ENCODE measurements at places on chromosomes 6 and 20.
A peak's percentile ranks its signal among the peaks of the same experiment; 100 is the strongest.

GRCh38 chr6:73984571-73985210 is 288.7 kb downstream of the CD109 start:
- DNase-seq, result no peak

GRCh38 chr6:2353412-2354137 is 108.2 kb upstream of the GMDS start:
- peak; percentile 21 for DNase-seq

- DNase-seq, result no peak
These were observed 23.3 kb downstream of the MAP7 start for GRCh38 chr6:136526937-136527336.

DNA sequence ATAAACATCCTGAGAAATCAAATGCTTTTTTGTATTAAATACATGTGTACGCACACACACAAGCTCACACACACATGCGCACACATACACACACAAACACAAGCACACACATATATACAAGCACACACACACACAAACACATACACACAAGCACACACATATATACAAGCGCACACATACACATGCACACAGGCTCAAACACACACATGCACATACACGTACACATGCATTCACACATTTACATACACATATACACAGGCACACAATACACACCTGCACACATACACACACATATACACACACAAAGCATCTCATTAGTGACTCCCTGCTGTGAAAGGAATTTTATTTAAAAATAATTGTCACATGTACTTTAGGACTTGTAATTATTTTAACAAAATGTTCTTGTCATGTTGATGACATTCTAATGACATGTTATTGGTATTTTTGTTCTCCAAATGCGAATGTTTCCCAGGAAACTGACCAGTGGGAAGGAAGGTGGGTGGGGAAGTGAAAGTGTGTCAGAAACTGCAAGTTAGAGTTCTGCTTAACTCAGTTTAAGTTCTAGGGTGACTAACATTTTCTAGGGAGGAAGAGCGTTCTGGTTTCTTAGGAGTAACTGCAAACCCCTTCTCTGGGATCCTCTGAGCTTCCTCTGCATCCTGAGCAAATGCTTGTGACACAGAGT is 113.9 kb upstream of the ZNF217 start:
- no peak for DNase-seq

DNA sequence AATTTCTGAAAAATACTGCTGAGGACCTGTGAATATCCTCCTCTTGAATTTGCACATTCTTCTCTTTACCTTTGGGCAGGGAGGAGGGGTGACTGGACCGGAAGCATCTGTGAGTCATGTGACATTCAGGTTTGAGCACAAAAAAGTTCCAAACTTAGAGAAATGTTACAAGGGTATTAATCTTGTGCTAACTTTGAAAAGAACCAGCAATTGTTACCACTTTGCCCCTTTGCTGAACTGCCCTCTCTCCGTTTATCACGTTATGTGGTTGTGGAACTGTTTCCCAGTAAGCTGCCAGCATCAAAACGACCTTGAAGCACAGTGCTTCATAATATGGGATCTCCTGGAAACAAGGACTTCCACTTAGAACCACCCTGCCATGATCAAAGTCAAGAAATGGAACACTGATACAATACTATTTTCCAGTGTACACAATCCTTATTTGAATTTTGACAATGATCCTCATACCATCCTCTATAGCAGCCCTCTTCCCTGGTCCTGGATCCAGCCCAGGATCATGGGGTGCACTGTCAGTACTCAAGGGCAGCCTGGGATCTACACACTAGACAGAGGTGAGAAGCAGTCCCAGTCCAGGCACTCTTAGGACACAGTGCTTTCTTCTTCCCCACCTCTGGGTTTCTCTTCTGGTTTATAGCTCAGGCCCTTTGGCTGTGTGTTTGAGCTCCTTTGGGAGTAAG is 2.3 kb upstream of the TUBB1 start:
- no peak for DNase-seq

GRCh38 chr6:110013386-110013785 is 35.3 kb downstream of the GPR6 start:
- no peak for DNase-seq

DNA sequence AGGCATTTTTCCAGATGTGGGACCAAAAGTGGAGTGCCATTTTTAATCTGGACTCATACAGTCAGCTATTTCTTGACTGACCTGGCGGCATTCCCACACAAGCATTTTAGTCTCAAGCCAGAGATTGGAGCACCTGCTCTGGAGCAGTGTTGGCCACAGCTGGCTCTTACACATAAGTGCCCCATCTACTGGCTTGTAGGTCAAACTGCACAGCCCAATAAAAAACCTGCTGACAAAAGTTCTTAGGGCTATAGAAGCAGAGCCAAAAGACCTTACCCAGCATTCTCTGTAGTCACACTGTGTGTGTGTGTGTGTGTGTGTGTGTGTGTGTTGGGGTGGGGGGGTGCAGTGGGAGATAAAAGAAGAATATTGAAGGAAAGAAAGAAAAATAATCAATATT is 38.6 kb upstream of the SENP6 start:
- DNase-seq, result no peak

GRCh38 chr6:158743033-158743651 is 76.0 kb downstream of the EZR start:
- no peak for DNase-seq
